ENCODE measurements at places on chromosomes 3 and 15.

- no peak for DNase-seq
Measured at GRCh38 chr3:38721207-38721772, 71.8 kb upstream of the SCN5A start.

- DNase-seq: no peak
Measured at GRCh38 chr3:157147099-157147803, 12.7 kb downstream of the CCNL1 start.

GRCh38 chr3:187648177-187648576 is 22.0 kb downstream of the SST start:
- peak; percentile 3 for DNase-seq

DNA sequence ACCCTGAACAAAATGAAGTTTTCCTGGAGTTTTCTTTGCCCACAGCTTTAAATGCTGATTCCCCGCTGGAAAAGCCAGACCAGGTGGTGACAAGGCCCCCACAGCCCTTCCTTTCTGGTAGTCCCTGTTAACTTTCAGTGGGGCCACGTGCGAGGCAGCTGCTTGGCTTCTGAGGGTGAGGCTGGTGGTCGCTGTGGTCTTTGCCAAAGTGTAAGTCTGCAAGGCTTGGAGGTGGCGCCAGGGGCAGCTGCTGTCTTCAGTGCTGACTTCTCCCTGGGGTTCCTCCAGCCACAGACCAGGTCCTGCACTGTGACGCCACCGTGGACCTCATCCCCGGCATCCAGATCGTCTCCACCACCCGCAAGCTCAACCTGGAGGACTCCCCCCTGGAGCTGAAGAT is 54.1 kb upstream of the TAMM41 start:
- no peak for DNase-seq

DNA sequence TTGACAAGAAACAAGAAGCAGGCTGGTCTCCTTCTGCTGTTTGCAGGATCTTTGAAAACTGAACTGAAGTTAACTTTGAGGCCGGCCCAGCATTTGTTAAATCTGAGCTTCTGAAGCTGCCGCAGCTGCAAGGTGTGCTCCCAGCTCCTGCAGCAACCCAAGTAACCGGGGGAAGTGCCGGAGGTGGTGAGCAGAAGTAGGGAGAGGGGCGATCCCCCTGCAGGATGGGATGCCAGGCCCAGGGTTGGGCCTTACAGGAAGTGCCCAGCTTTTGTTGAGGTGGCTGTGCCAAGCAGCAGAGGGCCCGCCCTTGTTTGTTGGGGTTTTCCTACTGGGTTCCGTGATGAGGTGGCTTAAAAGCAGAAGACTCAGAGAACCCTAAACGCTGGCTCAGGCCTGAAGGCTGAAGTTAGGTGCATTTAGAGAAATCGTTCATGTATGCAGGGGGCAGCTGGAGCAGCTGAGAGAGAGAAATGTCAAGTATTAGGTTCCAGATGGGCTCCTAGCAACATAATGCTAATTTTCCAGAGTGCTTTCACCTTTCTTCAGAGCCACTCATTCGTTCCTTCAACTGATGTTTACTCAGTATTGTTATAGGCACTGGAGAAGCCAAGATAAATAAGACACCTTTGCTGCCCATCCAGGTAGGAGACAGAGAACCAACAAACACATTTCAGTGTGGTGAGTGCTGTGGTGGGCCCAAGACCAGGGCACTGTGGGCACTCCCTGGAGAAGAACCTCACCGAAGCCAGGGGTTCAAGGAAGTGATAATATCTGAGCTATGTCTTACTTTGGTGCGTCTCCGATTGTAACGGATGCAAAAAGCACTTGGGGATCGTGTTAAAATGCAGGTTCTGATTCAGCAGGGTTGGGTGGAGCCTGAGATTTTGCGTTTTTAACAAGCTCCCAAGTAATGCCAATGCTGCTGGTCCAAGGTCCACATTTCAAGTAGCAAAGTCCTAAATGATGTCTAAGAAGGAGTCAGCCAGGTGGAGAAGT is 42.2 kb upstream of the PLCL2 start:
- peak; percentile 26 for DNase-seq

GRCh38 chr15:82963471-82964341 is 11.2 kb upstream of the HOMER2 start:
- no peak for DNase-seq

- DNase-seq: no peak
Measured at GRCh38 chr15:27087651-27088583, 116.9 kb downstream of the GABRG3 start.

GRCh38 chr15:39140060-39140604 is 440.7 kb upstream of the THBS1 start:
- no peak for DNase-seq

- DNase-seq: no peak
Measured at GRCh38 chr15:70147778-70148177, 50.1 kb upstream of the TLE3 start.

DNA sequence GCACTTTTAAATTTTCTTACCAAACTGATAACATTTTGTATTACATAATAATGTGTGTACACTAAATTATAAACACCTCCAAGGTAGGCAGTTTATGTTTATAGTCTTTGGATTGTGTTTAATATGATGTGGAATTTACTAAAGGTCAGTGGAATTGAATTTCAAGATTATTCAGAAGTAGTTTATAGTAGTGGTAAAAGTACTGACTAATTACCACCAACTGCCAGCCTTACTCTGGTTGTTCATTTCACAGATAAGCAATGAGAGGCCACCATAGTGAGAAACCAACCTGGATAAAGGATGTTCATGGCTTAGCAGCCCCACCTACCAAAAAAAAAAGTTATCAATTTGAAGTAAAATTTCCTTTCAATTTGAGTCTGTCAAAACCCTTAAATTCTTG is 54.0 kb upstream of the EIF5A2 start:
- no peak for DNase-seq

DNA sequence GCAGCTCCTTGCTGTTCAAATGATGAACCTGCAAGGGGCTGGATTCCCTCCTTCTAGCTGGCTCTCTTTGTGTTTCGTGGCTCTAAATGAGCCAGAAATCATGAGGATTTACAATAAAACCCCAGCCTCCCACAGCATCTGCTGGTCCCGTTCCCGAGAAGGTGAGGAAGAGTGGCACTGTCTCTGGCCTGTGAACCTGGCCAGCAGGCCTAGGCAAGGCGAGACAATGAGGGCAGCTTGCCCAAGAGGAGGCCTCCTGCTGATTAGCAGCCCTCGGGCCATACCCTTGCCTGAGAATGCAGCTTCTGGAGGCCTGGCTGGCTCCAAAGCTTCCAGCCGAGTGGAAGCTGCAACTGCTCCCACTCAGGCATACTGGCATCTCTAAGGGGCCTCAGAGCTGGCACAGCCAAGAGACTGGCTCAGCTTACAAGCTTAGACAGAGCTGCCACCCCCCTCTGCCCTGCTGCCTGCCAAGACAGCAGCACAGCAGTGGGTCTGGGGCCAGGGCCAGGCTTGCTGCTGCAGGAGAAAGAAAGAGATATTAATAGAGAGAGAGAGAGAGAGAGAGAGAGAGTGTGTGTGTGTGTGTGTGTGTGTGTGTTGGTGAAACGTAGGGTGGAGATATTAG is 76.5 kb downstream of the HMG20A start:
- DNase-seq: no peak

DNA sequence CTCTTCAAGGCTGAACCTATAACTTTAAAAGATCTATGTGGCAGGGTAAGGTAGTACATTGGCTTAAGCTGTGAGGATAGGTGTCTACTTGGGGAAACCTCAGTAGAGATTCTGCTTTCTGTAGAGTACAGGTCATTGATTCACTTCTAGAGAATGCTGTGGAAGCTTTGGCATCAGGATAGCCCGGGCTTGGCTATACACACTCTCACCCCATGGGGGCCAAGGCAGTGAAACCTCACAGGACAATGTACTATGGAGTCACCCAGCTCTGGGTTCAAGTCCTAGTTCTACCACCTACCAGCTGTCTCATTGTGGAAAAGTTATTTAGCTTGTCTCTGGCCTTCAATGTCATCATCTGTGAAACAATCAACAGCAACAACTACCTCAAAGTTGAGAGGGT is 9.0 kb downstream of the MTFMT start:
- no peak for DNase-seq

GRCh38 chr15:49044002-49044401 is 2.2 kb downstream of the SECISBP2L start:
- no peak for DNase-seq

DNA sequence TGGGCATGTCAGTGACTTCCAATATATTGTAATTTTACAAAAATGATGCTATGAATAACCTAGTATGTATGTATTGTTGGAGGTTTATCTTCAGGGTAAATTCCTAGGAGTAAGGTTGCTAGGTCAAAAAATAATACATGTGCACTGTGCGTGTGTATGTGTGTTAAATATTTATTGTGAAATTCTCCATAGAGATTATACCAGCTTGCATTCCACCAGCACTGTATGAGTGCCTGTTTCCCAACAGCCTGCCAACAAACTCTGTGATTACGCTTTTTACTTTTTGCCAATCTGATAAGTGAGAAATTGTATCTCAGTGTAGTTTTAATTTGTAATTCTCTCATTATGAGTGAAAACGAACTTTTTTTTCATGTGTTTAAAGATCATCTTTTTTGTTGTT is 12.6 kb upstream of the IGF2BP2 start:
- no peak for DNase-seq

- DNase-seq: no peak
Measured at GRCh38 chr3:69723389-69723788, 15.9 kb upstream of the MITF start.

DNA sequence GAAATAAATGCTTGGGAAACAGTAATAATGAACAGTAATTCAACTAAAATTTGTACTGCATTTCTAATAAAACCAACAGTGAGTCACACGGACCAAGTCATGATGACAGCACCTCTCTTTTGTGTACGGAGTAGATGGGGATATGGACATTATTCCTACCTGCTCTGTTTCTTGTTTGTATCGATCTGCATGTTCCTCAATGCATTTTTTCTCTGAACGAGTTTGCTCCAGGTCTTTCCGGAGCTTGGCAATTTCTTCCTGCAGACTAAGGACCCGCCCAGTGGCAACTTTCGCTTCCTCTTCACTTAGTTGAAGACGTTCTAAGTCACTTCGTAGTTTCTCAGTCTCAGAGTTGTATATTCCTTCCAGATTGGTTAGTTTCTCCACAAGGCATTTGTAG is 74.4 kb upstream of the MYO5C start:
- DNase-seq: no peak

DNA sequence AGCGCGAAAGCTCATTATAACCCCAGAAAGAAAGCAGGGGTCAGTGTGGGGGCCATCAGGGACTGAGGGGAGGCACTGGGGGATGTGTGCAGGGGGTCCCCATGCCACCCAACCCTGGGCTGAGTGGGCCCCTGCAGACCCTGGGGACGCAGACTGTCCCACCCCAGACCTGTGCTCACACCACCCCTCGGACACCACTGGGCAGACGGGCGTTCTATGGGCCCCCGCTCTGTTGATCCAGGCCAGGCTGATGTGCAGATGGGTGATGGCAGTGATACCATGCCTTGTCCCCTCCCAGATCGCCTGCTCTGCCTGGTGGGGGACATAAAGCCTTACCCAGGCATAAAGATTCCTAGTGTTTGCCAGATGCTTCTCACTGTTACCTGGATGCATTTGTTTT is 259.7 kb upstream of the TLE3 start:
- no peak for DNase-seq

- DNase-seq: no peak
Measured at GRCh38 chr15:58545307-58546065, 113.7 kb downstream of the LIPC start.

DNA sequence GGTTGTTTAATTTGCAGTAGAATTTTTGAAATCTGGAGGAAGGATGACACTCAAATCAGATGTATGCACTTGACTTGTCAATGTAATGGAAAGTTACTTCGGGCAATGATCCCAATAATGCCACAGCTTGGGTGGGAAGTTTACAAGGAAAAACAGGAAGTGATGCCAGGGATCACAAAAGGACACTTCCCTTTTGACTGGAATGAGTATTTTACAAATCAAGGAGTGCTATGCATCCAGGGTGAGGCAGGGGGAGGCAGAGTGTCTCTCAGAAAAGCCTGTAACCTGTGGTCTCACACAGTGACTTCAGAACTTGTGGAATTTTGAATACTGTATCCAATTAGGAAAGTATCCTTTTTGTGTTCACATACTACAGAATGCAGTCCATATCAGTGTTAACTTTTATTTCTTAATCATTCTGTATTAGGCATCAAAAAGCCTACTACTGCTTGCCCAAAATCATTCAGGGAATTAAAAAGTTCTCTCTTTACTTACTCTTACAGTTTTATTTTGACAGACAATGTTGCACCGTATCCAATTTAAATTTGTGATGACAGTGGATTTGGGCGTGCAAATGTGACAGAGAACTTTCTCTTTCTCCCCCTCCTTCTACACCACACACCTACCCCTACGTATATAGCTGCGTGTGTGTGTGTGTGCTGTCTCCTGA is 445.1 kb downstream of the MECOM start:
- DNase-seq: no peak

DNA sequence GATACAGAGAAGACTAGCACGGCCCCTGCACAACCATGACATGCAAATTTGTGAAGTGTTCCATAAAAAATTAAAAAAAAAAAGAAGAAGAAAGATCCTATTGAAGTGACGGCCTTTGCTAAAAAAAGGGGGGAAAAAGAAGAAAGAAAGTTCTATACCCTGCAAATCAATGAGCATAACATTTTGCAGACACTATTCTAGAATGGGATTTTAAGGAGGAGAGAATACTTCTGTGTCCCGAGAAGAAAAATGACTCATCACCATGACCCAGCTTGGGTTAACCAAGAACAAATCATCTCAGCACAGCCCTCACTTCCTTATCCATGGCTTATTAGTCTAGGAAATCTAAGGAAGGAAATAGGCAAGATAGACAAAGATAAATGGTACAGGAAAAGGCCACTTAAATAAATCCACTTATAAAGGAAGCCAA is 7.4 kb upstream of the SH3BP5 start:
- DNase-seq: no peak

DNA sequence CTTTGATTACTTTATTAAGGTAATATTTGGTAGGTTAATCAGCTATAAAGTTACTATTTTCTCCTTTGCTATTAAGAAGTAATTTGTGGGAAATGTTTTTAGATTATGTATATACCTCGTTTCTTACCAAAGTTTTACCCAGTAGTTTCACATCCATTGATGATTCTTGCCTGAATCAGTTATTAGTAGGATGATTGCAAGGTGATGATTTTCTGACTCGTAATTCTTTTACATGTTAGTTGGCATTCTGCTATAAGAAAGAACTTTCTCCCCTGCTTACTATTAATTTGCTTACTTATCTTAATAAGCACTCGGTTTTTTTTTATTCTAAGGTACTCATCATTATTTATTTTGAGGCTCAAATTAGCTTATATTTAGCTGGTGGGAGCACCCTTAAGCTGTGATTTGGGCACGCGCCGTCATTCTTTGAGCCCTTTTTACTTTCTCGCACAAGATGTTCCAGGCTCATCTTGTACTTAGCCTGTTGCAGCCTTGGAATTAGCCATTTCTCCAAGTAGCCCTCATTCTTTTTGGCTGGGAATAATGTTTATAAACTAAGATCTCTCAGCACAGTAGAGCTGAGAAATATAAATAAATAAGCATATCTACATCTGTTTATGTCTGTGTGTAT is 15.3 kb downstream of the USP3 start:
- no peak for DNase-seq

DNA sequence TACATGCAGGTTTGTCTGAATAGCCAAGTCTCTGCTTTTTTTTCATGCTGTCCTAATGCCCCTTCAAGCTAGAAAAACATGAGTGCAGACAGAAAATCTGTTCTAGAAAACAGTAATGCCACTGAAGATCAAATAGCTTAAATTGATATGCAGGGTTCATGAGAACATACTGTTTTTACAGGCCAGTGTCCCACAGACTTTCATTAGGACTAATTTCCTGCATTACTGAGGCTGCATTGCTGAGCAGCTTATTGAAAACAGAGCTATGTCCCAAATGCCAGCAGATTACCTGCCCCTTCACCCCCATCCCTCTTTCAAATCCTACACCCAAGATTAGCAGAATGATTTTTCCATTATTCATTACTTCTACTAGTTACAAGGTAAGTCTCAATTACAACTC is 665 bp downstream of the TM4SF18 start:
- DNase-seq: no peak
